ENCODE measurements at places on chromosomes 2 and 18.

DNA sequence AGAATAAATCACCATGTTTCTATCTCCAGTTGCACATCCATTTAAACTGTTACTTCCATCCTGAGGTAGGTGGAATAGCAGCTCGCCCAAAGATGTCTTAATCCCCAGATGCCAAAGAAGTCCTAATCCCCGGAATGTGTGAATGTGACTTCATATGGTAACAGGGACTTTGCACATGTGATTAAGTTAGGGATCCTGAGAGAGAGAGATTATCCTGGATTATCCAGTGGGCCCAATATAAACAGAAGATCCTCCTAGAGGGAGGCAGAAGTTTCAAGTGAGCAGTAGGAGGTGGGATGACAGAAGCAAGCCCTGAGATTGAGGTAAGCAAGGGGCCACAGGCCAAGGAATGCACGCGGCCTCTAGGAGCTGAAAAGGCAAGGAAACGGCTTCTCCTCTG is 19.8 kb downstream of the CREG2 start:
- no peak for DNase-seq

- no peak for DNase-seq
Measured at GRCh38 chr2:216495656-216496055, 3.0 kb upstream of the RPL37A start.

- DNase-seq: no peak
Measured at GRCh38 chr2:8138923-8139667, 542.8 kb upstream of the ID2 start.

DNA sequence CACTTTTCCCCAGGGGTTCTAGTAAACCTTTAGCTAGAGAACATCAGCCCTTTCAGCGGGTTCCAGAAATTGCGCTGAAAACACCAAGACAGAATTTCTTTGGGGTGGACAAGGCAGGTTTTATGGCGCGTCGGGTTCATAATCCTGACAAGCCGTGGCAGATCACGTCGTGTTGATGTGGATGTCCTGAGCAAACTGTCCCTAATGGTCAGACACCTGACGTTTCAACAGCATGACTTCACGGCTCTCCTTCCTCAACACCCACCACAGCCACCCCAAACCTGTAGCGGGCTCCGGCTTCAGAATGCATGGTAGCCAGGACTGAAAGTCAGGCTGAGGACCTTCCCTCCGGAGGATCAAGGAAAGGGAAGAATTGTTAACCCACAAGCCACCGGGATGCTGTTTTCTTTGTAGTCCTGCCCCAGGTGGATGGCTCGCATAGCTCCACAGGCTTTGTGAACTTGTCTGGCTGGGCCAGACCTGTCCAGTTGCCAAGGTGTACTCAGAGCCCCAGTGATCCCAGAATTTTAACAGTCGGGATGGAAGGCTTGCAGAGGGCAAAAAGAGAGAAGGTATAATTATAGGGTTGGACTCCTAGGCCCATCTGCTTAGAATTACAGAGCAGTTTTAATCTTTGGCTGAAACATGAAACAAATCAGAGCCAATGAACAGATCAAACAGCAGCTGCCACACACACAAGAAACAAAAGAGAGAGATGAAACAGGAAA is 1.5 kb downstream of the APCDD1 start:
- no peak for DNase-seq

- no peak for DNase-seq
Measured at GRCh38 chr2:23135481-23136100, 249.4 kb upstream of the KLHL29 start.

GRCh38 chr2:32611366-32611765 is 16.5 kb upstream of the TTC27 start:
- DNase-seq: no peak

DNA sequence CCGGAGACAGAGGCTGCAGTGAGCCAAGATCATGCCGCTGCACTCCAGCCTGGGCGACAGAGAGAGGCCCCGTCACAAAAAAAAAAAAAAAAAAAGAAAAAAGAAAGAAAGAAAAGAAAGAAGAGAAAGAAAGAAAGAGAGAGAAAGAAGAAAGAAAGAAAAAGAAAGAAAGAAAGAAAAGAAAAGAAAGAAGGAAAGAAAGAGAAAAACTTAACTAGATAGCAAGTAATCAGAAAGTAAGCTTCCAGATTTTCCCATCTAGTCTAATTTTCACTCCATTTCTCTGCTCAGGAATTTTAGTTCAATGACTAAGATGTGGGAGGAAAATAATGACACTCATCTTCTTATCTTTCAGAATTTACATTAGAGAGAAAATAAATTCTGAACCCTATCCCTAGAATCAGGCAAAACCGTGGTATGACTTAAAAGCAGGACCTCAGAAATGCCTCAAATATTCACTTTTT is 2.4 kb downstream of the GFPT1 start:
- DNase-seq: no peak

DNA sequence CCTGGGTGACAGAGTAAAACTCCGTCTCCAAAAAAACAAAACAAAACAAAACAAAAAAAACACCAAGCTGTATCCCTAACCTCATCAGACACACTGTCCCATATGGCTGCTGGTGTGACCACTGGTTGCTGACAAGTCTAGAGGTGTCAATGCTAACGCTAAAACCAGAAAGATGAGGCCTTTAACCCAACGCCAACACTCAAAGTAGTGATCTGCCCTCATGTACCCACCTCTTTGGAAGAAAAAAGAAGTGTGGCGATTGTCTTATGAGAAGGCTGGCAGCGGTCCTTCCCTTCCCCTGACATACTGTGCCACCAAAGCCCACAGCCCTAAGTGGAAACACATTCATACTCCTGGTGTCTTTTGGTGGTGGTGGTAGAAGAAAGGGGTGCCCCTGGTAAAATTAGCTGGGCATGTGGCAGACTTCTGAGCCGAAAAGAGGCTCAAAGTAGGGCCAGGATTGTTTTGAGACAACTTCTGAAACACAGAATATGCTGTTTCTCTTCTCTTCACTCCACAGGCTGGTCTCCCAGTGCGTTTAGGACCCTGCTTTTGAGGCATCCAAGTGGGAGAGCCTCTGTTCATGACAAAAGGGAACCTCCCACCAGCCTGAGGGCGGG is 9.8 kb downstream of the SERTAD2 start:
- no peak for DNase-seq

GRCh38 chr18:74331404-74331803 is 15.8 kb downstream of the C18orf63 start:
- no peak for DNase-seq

- DNase-seq: no peak
Measured at GRCh38 chr2:37149626-37150322, 7.0 kb downstream of the EIF2AK2 start.

- DNase-seq: no peak
Measured at GRCh38 chr2:85558160-85558559, 3.1 kb downstream of the GGCX start.

DNA sequence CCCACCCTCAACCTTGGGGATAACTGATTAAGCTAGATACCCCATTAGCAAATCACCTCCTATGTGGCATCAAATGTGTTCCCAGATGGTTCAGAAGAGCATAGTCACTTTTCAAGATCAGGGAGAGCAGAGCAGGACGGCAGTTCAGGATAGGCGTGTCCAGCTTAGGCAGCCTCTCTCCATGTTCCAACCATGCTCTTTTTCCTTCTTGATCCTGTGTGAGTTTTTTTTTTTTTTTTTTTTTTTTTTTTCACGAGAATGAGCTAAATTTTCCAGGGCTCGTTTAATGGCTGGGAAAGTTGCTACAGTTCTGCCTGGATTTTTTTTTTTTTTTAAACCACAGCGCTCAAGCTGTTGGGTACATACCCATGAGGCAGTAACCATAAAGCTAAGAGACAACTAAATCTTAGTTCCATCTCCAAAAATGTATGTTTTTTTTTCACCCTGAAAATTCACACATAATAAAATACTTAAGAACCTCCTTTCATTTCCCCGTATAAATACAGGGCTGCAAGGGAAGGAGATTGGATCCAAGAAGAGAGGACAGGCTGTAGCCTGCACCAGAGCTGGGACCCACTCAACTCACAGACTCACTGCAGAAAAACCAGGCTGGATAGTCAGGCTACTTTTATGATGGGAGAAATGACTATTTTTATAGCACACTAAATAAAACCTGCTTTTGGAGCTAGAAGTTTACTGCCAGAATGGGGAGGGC is 244.3 kb downstream of the SETBP1 start:
- DNase-seq: no peak

GRCh38 chr2:58701688-58702301 is 460.7 kb upstream of the FANCL start:
- no peak for DNase-seq

- DNase-seq: no peak
Measured at GRCh38 chr2:174145827-174146226, 102.5 kb downstream of the OLA1 start.

DNA sequence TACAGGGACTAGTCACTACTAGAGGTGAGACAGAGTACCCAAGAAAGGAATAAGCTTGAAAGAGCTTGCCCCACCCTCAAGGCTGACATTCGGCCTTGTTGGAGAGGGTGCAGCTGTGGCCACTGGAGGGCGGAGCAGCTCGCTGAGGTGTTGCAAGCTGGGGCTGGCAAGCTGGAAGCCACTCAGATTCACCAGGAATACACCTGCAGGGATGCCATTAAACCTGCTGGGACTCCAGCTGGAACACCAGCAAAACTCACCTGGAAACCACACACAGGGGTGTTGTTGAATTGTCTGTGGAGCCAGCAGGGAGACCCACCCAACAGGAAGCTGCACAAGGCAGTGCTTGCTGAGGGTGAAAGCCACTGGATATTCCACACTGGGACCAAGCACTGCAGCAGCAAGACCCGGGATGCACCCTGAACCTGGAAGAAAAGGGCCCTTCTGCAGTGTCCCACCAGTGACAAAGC is 26.1 kb downstream of the KCTD18 start:
- peak; percentile 28 for DNase-seq

GRCh38 chr18:57826252-57826651 is 23.1 kb upstream of the ATP8B1 start:
- DNase-seq: no peak
